ENCODE measurements at places on chromosomes 11 and 22.
A peak's percentile ranks its signal among the peaks of the same experiment; 100 is the strongest.

GRCh38 chr11:125372088-125372487 is 124.0 kb downstream of the FEZ1 start:
- no peak for DNase-seq

GRCh38 chr11:110710628-110711381 is 1.4 kb downstream of the ARHGAP20 start:
- DNase-seq = peak; percentile 4

- peak; percentile 38 for DNase-seq
Measured at GRCh38 chr22:35539910-35540594, 579 bp upstream of the RASD2 start.

DNA sequence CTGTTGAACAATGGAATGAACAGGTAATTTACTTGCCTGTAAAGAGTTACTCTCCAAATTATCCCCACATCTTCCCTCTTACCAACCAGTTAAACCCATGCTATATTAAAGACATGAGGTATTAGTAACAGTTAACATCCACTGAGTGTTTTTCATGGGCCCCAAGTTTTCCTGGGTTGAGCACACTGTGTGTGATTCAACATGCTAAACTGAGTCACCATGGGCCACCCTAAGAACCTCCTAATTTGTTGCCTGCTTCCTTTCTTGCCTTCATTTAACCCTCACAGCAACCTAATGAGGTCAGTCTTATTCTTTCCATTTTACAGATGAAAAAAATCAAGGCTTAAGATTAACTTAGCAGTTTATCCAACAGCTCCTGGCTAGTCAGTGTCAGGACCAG is 51.0 kb downstream of the GALNT18 start:
- no peak for DNase-seq

DNA sequence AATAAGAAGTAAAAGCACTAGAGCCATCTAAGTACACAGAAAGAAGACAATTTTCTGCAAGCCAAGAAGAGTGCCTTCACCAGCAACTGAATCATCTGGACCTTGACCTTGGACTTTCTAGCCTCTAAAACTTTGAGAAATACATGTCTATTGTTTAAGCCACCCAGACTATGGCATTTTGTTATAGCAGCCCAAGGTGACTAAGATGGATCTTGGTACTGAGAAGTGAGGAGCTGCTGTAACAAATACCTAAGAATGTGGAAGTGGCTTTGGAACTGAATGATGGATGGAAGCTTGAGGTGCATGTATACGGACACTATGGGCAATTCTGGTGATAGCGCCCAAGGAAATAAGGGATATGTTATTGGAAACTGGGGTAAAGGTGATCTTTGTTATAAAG is 14.9 kb downstream of the CFAP300 start:
- DNase-seq = no peak

- DNase-seq = peak; percentile 94
Measured at GRCh38 chr22:29344137-29344536, 28.6 kb upstream of the RASL10A start.

DNA sequence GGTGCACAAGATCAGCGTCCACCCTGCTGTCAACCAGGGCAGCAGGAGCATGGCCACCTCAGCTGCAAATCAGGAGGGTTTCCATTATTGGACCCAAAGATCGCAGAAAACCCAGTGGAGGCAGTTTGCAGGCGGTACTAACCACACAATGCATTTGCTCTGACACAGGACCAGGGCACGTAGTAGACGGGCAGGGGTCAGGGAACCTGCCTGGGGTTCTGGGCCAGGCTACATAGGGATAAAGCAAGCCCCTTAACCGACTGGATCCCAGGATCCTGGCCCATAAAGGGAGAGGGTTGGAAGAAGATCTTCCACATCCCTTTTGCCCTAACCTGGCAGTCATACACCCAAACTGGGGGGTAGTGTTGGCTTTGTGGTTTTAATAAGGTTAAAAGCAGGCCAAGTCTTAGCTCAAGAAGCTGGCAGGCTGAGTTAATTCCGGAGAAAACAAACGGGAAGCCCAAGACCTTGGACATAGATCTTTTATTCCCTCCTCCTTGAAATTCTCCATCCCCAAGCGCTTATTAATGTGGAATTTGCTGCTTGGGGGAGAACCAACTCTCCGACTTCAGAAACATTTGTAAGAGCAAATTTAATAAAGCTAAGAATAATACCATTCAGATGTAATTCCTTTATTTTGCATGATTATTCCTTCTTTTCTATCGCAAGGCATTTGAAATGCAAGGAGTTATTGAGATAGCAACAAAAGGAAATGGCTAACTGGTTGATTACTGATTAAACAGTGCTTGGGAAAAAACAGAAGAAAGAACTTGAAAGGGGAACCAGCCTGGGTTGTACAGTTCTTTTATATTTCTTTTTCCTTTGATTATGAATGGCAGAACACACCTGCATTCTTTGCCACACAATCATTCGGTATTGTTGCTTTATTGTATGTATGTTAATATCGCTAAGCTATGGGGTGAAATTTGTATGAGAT is 6.3 kb upstream of the ARHGAP8 start:
- DNase-seq = no peak

DNA sequence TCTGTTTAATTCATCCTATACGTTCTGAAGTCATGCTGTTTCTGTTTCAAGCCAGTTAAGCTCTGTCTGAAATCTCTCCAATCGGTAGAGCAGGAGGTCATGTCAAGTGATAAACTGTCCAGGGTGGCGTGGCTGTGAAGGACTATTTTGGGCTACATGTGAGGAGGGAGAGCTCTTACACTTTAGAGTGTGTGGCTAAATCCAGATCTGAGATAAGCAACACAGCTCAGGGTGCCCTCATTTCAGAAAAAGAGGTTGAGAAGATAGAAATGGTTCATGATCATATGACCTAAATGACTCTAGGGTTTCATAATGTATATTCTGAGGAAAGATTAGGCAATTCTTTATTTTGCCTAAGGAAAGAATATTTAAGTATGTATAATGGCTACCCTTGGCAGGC is 8.4 kb downstream of the BLID start:
- no peak for DNase-seq

GRCh38 chr11:35891096-35891495 is 52.8 kb upstream of the LDLRAD3 start:
- no peak for DNase-seq

GRCh38 chr11:77035580-77035979 is 1.4 kb downstream of the B3GNT6 start:
- no peak for DNase-seq

DNA sequence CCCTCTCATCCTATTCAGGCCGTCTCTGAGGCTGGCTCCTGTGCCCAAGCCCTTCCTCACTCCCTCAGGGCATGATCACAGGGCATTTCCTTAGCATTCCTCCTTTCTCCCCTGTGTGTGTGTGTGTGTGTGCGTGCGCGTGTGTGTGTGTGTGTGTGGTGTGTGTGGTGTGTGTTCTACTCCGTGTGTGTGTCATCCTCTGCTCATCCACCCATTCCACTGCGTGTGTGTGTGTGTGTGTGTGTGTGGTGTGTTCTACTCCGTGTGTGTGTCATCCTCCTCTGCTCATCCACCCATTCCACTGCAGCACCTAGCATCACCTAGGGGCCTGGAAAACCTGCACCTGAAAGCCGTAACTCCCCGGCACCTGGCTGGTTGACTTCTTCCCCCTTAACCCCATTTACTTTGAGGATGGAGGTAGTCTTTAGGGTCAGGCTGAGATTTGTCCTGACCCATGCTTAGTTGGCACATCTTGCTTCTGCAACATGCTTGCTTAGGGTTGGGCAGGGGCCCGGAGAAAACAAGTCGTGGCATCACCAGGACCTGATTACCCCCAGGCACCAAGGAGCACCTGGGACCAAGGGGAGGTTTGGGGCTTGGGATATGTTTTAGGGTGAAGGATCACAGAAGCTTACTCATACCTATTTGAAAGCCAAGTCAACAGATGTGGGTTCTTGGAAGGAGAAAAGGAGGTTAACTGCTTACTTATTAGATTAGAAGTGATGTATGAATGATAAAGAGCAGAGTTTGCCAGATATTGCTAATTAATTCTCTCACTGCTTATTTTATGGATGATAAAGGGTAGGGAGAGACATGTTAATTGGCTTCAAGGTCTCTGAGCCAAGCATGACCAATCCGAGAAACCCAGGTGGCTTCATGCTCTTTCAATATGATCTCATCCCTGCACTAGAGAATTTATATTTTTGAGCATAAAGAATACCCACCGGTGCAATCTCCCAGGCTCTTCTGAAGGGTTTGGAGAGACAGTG is 18.9 kb downstream of the TIMP3 start:
- no peak for DNase-seq

DNA sequence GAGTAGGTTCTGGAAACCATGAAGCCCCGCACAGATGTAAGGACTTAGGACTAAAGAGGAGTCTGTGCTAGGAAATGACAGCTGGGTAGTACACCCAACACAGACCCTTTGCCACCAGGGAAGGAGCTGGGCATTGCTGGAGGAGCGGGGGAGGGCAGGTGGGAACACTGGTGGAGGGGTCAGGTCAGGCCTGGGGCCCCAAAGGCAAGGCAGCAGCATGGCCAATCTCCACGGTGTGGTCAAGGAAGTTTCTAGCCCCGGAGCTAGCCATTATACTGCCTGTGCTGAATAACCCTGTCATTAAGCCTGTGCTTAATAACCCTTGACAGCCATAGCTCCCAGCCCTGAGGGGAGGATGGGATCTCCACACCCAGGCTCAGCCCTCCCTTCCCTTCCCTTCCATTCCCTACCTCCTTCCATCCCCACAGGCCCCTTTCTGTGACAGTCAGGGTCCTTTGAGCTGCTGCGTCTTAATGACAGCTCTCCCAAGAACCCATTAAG is 2.1 kb downstream of the TMPRSS4 start:
- DNase-seq = no peak

DNA sequence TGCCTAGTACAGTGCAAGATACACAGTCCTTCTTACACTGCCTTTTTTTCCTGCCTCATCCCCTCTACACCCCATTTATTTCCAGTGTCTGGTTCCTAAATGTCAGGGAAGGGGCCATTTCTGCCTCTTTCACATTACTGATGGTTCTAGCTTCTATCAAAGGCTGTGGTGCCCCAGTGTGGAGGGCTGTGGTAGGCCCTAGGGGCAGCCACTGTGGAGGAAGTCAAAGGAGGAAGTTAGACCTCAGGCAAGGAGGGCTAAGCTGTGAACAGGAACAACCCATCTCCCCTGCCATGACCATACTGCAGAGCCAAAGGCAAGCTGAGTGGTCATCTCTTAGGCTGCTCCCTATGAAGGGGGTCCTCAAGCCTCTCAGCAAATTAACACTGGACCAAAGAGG is 81.9 kb upstream of the CRTAM start:
- DNase-seq = no peak

GRCh38 chr22:46602025-46602424 is 18.2 kb upstream of the GRAMD4 start:
- DNase-seq = no peak

GRCh38 chr11:87355596-87355995 is 317.9 kb downstream of the TMEM135 start:
- no peak for DNase-seq

DNA sequence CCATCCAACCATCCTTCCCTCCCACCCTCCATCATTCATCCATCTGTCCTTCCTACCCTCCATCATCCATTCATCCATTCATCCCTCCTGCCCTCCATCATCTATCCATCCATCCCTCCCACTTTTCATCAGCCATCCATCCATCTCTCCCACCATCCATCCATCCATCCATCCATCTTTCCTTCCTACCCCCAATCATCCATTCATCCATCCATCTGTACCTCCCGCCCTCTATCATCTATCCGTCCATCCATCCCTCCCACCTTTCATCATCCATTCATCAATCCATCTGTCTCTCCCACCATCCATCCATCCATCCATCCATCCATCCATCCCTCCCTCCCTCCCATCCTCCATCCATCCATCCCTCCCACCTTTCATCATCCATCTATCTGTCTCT is 968.8 kb downstream of the BRD1 start:
- DNase-seq = no peak

- DNase-seq = no peak
Measured at GRCh38 chr22:31945971-31946680, 1.8 kb downstream of the YWHAH start.

- DNase-seq = no peak
Measured at GRCh38 chr22:50523806-50524675, 1.4 kb downstream of the SCO2 start.

DNA sequence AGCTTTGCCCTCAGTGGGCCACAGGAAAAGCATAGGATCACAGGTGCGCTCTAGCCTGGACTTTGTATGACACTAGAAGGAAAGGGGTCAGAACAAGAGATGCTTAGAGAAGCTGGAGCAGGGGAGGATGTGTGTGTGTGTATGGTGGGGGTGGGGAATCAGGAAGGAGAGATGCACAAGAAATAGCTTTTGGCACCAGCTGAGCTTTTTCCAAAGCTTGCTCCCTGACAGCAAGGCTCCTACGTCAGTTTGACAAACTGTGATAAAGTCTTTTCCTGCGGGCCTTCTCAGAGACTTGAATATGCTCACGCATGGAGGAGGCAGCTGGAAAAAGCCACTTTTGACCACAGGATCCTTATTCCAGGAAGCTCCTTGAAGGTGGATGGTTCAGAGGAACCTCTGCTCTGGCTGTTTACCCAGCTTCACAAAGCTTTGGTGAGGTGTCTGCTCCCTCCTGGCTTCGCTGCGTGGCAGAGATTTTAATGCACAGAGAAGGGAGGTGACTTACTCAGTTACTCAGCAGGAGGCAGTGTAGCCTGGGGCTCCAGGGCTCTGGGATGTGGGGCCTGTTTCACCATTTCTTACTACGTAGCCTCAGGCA is 3.9 kb downstream of the CDC42EP1 start:
- DNase-seq = no peak

- no peak for DNase-seq
Measured at GRCh38 chr11:76686261-76687079, 15.9 kb upstream of the LRRC32 start.

DNA sequence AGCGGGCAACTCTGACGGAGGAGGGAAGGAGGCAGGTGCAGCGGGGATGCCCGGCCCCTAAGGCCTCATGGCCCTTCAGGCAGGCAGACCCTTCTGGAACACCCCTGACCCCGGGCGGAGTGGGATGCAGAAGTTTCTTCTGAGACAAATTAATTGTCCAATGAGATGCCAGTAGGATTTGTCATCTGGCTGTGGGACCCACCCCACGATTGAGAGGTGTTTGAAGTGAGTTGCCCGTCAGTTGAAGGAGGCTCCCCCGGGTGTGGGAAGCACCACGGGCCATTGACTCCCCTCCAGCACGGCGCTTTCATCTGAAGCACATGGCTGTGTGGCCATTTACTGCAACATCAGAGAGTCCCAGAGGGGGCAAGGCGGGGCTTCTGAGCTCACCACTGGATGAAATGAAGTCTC is 527.8 kb downstream of the BRD1 start:
- no peak for DNase-seq

Measured in fibroblast of skin of right quadriceps (primary cell).